NCI-H460 (cell line): ENCODE measurements at places on chromosomes 12 and 14. TPM values are rescaled to one million over a fixed set of nuclear protein-coding genes. Genes with fewer than 3 reads are reported as not detected.

SDS gene
- total RNA-seq: 0.30 TPM in 1 of 2 replicates, not detected in the other

IFI27L1 gene
- total RNA-seq: 9.7 and 9.9 TPM in 2 replicates

PYGL gene
- total RNA-seq: 255 and 258 TPM in 2 replicates

OTX2 gene
- not detected in 2 replicates for total RNA-seq

ENO2 gene
- total RNA-seq: 12.4 and 13.2 TPM in 2 replicates

RTN1 gene
- total RNA-seq: 68.2 and 70.2 TPM in 2 replicates

KLRG1 gene
- total RNA-seq: 0.67 and 0.89 TPM in 2 replicates

FBXW8 gene
- 7.8 and 8.2 TPM in 2 replicates for total RNA-seq

INSM2 gene
- not detected in 2 replicates for total RNA-seq

NKX2-1 gene
- not detected in 2 replicates for total RNA-seq

ATP23 gene
- 15.2 and 19.1 TPM in 2 replicates for total RNA-seq

DPF3 gene
- not detected in 2 replicates for total RNA-seq

TAS2R46 gene
- 0.49 and 1.6 TPM in 2 replicates for total RNA-seq

DEPDC4 gene
- 1.7 and 3.3 TPM in 2 replicates for total RNA-seq

DACT1 gene
- total RNA-seq: 0.89 TPM in 1 of 2 replicates, not detected in the other

CEBPE gene
- total RNA-seq: not detected in 2 replicates

SLC25A47 gene
- total RNA-seq: not detected in 2 replicates

DPY19L2 gene
- total RNA-seq: 1.3 and 2.4 TPM in 2 replicates

GRCh38 chr12:91003737-91004136, 1.0 kb downstream of the EPYC start:
- DNase-seq: no peak

- DNase-seq: no peak
Measured at GRCh38 chr14:104757681-104758392, 4.9 kb downstream of the SIVA1 start.

GRCh38 chr12:47885012-47885501, 19.7 kb downstream of the VDR start:
- DNase-seq: no peak

GRCh38 chr12:25797386-25797785, 161.1 kb upstream of the RASSF8 start:
- no peak for DNase-seq

- DNase-seq: no peak
Measured at GRCh38 chr14:77709412-77709811, 1.5 kb downstream of the SLIRP start.

DNA sequence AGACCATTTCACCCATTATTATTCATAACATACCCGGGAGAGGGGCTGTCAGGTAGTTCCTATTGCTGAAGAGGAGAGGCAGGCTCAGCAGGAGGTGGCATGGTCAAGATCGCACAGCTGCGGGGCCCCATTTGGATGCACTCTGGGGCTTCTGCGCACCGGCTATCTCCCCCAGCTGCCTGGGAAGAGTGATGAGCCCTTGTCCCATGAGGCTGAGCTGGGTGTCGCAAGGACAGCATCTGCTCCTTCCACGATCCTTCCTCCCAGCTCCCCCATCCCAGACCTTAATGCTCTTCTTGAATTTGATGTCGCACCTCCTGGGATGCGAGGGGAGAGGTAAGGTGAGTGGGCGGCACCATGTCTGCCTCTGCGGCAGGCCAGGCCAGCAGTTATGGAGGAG, 62.6 kb downstream of the SLC24A4 start:
- no peak for DNase-seq

GRCh38 chr12:76852106-76852505, 26.7 kb downstream of the CSRP2 start:
- DNase-seq: no peak

- DNase-seq: no peak
Measured at GRCh38 chr14:96177766-96178375, 26.8 kb upstream of the BDKRB2 start.

DNA sequence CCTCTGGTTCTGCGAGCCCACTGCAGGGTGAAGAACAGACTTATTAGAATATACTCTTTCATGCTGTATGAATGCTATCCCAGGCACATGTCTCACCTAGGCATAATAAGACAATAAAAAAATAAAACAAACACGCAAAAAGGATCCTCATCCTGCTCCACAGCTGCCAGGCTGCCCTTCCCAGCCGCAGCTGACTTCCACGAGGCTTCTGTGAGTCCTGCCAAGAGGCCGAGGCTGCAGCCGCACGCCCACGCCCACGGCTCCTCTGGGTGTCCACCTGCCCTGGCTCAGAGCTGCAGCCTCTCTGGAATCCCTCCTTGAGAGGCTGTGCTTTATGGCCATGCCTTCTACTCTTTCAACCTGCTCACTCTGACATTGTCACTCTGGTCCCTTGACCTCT, 6.9 kb downstream of the SMIM41 start:
- DNase-seq: no peak

DNA sequence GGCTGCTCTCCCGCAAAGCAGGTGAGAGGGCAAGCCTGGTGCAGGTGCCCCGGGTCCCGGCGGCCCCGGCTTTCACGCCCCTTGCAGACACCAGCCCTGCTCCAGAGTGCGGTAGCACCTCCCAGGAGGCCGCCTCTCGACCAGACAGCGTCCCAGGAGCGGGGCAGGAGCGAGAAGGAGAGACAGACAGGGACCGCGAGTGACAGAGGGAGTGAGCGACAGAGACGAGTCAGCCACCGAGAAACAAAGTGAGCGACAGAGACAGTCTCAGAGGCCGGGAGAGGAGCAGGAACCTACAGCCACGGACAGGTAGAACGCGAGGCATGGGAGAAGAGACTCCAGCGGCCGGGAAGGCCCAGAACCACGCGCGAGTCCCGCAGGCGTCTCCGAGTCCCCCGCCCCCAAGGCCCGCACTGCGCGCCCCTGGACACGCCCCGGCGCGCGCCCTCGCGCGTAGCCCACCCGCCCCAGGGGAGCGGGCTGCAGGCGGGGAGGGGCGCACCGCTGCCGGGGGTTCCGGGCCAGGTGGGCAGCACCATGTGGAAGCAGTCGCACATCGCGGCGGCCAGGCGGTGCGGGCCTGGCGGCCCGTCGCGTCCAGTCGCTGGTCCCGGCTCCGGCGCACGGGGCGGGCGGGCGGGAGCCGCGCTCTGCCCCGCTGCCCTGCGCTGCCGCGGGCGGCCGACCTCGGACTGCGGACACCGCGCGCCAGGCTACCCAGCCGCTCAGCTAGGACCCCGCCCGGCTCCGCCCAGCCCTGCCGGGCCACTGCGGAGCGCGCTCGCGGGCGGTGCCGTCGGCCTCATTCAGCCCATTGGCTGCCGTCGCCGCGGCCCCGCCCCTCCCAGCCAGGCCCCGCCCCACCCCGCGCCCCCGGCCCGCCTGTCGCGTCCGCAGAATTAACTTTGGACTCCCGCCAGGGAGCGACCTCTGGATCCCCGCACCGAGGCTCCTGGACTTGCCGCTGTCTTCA, at the start of gene AHNAK2:
Gene AHNAK2, minus strand, starts transcription at position 694 of the 973 bp plus-strand sequence. Its CDS starts 137 bp downstream, at position 557.
- DNase-seq: peak; percentile 84

- no peak for DNase-seq
Measured at GRCh38 chr14:92398888-92399636, 76.1 kb downstream of the SLC24A4 start.

- DNase-seq: no peak
Measured at GRCh38 chr14:73741386-73741875, 27.2 kb upstream of the PNMA1 start.

DNA sequence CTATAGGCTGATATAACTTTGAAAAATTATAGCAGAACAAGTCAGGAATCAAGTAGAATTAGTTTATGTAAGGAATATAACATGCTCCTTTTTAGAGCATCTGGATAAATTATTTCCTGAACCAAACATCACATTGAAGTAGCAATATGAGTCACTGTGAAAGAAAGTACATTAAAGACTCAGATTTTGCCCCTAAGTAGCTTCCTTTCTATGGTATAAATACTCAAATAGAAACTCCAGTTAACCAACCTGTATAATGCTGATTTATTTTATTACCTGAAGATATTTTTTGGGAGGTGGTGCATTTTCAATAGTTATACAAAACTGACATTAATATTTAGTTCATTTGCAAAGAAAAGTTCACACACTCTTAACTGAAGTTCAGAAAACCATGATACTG, 312.1 kb downstream of the ITPR2 start:
- no peak for DNase-seq

- no peak for DNase-seq
Measured at GRCh38 chr14:32233260-32233659, 30.2 kb upstream of the RNU6-8 start.

GRCh38 chr12:2288471-2288870, 235.7 kb downstream of the CACNA1C start:
- no peak for DNase-seq

DNA sequence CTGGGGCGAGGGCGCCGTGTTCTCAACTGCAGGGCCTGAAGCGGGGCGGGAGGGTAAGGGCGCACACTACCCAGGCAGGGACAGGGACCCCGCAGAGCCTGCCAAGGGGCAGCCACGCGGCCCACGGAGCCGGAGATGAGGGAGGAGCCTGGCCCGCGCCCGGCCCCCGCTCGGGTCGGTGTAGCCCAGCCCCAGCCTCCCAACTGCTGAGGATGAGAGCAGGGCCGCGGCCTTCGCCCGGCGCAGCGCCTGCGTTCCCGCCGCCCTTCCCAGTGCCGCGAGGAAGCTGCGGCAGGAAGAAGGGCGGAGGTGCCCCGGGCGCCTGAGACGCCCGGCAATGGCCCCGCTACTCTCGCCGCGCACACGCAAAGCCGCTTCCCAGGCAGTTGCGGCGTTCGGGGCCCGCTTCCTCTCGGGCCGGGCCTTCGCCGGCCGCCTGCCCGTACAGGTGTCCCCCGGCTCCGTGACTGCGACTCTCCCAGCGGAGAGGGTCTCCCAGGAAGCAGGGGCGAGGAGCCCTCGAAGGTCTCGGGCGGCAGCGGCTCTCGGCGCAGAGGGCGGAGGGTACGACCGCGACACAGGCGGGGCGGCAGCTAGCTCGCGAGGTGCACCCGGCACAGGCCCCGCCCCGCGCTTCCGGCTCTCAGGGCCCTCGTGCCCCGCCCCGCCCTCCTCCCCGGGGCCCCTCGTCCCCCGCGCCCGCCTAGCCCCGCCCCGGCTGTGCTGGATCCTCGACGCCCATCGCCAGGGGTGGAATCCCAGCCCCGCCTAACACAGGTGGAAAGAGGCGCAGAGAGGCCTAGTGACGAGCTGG, 24.8 kb upstream of the YY1 start:
- peak; percentile 86 for DNase-seq

GRCh38 chr14:44654591-44654990, 147.5 kb upstream of the FSCB start:
- DNase-seq: no peak

GRCh38 chr14:73217411-73217810, 19.9 kb upstream of the PAPLN start:
- DNase-seq: no peak

DNA sequence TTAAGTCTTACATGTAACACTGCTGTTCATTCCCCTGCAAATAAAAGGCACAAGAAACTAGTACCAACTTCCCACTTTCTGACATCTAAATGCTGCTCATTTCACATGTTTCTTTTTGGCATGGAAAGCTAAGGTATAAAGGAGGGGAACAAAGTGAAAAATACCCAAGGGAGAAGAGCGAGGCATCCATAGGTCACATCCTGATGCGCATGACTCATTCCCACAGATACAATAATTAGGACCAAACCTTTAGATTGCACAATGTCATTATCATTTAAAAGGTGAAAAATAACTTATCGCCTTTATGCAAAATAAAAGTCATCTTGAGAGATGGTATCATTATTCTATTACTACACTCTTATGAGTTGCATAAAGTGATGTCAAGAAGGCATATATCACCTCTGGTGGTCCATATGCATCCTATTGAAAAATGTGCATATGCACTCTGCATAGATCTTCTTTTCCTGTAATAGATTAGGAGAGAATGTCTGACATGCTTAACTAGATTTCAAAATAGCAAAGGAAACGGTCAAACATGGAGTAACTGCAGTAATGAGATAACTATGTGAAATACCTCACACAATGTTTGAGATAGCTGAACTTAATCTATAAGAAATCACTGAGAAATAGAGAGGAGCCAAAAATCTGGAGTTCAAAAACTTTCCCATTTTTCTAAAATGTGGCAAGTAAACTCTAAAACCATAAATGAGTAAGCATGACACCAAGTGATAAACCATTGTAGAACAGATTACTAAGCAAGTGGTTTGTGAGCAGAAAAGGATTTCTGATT, 382.5 kb upstream of the TMTC1 start:
- DNase-seq: peak; percentile 1

GRCh38 chr14:76055330-76055729, 69.8 kb downstream of the IFT43 start:
- DNase-seq: no peak

DNA sequence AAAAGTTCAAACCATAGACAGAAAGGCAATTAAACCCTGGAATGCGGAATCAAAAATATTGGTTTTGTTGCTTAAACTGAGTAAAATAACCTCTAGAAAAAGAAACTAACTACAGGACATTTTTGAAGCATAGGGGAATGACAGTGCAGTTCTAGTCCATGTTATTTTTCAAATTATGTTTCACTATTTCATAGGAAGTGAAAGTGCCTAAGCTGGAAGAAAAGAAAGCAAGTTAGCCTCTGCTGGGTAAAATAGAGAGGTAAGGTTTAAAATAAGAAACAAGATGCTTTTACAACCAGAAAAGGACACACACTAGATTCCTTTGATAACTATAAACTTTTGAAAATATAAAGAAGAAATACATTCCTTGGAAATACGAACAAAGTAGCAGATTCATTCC, 1.1 kb downstream of the CLECL1 start:
- DNase-seq: no peak

DNA sequence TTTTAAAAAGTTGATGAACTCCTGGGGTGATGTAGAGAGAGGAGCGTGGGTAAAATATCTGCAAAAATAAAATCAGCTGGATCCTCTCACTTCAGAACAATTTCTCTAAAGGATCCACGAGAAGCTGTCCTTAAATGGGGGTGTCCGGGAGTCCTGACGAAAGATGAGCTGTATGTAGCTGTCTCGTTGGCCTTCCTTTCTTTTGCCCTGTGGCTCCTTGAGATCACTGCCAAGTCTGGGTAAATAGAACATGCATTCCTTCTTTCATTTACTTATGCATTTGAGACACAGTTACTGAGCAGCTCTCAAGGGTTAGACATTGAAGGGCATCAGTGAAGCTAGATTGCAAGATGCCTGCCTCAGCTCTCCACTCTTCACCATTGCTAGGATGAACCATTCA, 35.2 kb upstream of the TXNRD1 start:
- DNase-seq: no peak

- DNase-seq: no peak
Measured at GRCh38 chr12:5509557-5509956, 77.6 kb downstream of the NTF3 start.

GRCh38 chr14:103404032-103404918, 19.1 kb downstream of the MARK3 start:
- no peak for DNase-seq

GRCh38 chr14:104016873-104017650, 68.4 kb upstream of the ASPG start:
- DNase-seq: no peak

DNA sequence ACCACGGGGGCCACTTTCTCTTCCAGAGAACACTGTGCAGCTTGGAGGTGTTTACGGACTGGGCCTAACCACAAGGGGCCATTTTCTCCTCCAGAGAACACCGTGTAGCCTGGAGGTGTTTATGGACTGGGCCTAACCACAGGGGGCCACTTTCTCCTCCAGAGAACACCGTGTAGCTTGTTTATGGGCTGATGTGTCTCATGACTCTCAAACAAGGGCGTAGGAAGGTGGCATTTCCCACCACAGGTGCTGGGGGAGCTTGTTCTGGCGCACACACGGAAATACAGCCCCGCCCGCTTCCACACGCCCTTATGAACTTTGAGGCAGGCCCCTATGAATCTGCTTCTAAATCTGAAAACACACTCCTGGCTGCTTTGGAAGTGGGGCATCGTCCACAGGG, 174.6 kb upstream of the SFSWAP start:
- DNase-seq: no peak

- no peak for DNase-seq
Measured at GRCh38 chr12:42603246-42603990, 13.9 kb upstream of the PRICKLE1 start.

GRCh38 chr12:91732086-91732485, 413.6 kb downstream of the BTG1 start:
- DNase-seq: no peak
